NCI-H1436 (cell line): ENCODE measurements at places on chromosomes 7 and 10.

GRCh38 chr7:4641091-4641666 lies 40.9 kb upstream of the FOXK1 start:
- no peak for DNase-seq

DNA sequence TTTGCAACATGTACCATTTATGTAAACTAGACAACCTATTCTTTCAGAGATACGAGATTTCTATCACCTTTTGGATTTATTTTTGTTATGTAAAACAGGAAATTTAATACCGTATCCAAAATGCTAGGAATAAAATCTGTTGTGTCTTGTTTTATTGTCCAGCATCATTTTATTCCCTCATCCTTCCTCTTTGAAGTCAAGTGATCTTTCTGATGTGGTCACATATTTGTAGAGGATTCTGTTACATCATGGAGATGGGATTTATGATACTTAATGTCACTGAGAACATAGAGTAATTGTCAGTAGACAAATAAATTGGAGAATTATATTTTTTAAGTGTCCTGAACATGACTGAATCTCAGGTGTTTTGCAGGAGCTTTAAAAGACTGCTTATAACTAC lies 64.7 kb downstream of the ZNF277 start:
- no peak for DNase-seq

- no peak for DNase-seq
Observed at GRCh38 chr10:110774069-110775019, 97.4 kb upstream of the PDCD4 start.

GRCh38 chr10:128908099-128908498 lies 558.9 kb upstream of the MGMT start:
- DNase-seq, result no peak

DNA sequence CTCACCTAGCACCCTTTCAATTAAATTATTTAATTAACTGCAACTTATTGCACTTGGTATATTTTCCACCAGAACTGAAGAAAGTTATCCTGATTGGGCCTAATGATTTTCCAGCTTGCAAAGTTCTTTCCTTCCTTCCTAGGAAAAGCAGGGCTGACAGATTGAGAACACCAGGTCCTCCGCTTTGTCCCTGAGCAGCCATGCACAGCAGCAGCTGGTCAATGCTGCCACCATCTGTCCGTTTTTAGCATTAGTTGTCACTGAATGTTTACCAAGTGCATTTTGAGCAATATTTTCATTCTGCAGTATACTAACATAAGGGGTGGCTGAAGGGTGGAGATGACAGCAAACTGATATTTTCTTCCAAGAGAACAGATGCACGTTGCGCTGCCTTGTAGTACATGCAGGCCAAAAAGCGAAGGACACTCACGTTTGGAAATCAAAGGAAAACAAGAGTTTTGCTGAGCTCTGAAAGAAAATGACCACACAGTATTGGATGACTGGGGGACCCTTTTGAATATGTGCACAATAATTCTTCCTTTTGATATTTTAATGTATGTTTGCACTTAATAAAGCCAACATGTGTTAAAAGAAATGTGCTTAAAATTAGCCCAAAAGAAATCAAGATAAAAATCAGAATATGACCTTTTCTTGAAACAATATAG lies 248.8 kb upstream of the PTN start:
- DNase-seq, result peak; percentile 11

DNA sequence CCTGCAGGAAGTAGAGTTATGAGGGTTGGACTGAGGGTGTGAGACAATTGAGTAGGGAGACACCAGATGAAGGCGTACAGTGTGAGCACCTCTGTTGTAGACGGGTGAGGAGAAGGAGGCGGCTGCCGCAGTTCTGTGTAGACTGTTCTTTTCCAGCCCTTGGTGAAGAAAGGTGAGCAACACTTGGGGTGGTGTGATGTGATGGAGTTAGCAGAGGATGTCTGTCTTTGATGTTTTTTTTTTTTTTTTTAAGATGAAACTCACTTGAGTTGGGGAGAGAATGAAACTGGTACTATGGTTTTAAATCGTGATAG lies 42.8 kb upstream of the RNF216 start:
- no peak for DNase-seq

DNA sequence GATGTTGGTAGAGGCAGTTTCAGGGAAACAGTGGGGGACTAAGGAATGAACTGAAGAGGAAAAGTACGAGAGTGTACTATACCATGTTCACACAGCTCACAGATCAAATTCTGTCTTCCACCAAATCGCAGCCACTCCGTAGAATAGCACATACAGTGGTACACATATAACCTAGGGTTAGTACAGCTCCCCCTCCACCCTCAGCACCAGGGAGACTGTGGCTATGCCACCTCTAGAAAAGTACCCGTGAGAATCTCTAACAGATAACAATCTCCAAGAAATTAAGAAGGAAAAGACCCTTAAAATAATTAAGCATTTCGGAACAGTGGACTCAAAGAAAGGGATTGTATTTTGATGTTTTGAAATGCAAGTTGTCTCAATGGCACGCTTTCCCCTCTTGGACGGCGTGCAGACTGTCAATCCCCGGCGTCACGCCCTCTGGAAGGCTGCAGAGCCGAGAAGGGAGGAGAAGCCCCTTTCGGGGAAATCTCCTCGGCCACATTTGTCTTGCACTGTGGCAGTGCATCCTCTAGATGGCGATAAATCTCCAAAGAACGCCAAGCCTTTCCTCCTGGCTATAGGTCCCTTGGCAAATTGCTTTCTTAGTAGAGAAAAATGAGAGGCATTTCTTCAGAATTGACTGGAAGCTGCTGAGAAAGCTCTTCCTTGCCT lies 345.0 kb downstream of the REEP3 start:
- peak; percentile 40 for DNase-seq

- peak; percentile 13 for DNase-seq
Observed at GRCh38 chr7:28354601-28355402, 57.5 kb upstream of the CREB5 start.

DNA sequence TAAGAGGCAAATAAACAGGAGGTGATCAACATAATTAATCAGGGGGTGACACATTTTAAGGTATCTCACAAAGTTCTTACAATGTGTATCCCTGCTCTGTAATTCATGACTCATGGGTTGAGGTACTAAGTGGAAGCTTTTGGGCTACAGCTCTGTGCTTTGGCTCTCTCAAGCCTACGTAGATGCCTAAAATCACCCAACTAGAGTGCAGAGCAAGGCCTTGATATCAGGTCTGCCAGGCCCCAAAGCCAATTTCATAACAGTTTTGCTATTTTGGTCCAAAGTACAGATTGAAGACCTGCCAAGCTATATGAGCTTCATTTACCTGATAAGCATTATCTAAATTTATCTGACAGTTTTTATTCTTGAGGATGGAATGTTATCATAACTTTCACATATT lies 175.3 kb upstream of the BET1 start:
- no peak for DNase-seq

DNA sequence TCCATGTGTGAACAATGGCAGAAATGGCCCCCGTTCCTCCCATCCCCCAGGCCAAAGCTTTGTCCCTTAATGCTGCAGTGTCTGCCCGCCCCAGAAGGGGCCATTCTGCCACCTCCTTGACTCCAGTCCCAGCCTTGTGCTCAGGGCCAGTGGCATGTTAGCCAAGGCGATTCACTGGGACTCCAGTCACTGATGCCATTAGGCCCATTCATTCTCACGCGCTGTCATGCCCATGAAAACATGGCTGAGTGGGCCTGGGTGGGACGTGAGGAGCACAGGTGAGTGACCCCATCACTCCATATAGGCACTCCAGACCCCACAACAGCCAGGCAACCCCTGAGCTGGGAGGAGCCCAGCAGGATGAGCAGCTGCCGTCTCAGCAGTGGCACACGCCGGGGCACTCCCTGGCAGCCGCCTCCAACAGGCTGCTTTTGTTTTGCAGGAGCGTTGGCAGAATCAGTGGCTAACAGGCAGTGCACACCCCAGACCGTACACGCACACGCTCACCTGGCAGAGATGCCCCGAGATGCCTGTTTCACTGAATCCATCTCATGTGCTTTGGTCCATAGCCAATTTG lies 79.5 kb downstream of the TCERG1L start:
- DNase-seq, result peak; percentile 64

DNA sequence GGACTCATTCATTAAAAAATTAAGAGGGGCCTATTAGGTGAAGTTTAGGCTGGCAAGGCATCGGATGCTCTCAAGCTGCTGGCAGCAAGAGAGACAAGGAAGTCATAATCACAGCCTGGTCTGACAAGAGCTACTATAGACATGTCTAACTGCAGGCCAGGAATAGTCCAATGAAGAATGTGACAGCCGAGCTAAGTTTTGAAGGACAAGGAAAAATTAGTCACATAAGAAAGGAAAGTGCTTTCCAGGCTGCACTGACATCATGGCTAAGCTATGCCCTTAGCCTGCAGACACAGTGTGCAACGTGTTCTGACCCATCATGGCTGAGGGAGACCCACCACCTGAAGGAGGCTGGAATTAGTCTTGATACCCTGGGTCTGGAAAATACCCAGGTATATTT lies 281.1 kb downstream of the PLXNA4 start:
- DNase-seq, result no peak
